ENCODE measurements at places on chromosomes 1 and 21.

DNA sequence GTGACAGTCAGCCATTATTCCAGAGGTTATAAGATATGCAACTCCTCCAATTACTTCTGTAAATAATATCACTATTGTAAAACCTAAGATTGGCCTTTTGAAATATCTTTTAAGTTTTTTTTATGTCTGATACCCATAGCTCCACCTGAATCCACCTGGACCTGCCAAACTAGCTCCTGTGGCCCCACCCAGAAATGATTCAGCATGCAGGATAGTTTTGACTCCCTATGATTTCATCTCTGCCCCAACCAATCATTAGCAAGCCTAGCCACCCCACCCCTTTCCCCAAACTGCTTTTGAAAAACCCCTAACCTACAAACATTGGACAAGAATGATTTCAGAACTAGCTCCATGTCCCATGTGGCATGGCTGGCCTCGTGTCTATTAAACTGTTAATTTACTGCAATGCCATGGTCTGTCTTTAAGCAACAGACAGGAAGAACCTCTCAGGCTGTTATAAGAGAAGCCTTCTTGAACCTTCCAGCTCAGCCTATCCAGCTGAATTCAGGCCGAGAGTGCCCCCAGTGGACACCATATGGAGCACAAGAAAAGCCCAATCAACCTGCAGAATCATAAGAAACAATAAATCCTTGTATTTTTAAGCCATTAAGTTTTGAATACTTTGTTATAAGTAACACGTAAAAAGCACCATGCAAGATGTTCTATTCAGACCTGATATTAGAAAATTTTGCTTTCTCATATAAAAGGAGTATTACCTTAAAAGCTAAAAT, 263.0 kb upstream of the ZRANB2 start:
- no peak for DNase-seq

DNA sequence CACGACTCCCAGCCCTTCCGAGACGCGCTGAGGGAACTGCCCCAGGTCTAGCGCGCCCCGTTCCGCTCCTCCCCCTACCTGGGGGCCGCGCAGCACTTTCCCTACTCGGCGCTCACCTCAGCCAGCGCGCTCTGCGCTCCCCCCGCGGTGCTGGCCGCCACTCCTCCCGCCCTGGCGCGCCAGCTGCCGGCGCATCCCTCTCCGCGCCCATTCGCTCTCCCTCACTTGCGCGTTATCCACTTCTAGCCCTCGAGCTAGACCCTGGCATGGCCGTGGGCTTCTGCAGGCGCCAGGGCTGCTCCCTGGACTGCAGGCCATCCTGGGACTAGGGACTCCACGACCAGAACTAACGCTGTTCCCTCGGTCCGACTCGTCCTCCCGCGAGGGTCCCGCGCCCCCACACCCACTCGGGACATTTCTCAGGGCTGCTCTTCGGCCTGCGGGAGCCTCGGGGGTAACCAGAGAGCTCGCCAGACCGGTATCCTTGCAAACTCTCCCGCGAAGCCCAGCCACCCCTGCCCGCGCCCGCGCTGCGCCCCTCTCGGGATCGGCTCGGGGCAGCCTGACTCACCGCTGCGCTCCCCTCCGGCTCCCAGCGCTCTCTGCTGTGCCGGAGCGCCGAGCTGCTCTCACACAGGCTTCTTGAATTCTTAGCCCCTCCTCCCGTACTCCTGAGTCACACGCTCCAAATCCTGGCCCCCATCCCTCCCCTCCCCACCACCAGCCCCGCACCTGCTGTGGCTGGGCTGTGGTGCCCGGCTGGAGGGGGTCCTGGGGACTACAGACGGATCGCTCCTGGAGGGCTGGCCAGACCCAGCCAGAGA, at the start of gene NGF:
Gene NGF, minus strand, starts transcription at position 617 of the 824 bp plus-strand sequence. CDS start 51,454 bp downstream, outside the sequence.
- no peak for DNase-seq

GRCh38 chr1:62228883-62229187, 34.2 kb downstream of the L1TD1 start:
- no peak for DNase-seq

DNA sequence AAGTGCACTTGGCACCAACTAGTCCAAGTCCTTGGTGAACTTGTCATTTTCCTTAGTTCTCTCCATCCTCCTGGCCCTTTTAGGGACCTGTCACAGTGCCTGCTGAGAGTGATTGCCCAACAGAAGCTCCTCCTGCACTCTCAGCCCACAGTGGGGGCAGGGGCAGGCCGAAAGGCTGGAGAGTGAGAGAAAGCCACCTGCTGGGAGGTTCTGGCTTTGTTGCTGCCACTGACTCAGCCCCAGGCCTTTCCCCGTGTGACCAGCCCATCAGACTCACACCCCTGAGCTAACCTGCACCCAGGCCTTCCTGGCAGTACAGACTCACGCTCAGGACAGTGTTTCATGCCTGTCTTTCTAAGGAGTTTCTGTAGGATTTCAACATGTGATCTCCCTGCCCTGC, 17.1 kb upstream of the PROK1 start:
- no peak for DNase-seq

GRCh38 chr1:245800901-245801605, 646.3 kb downstream of the KIF26B start:
- no peak for DNase-seq

- no peak for DNase-seq
Measured at GRCh38 chr1:54329312-54330003, 76.7 kb downstream of the SSBP3 start.

- no peak for DNase-seq
Measured at GRCh38 chr1:220382994-220383393, 110.7 kb upstream of the RAB3GAP2 start.

DNA sequence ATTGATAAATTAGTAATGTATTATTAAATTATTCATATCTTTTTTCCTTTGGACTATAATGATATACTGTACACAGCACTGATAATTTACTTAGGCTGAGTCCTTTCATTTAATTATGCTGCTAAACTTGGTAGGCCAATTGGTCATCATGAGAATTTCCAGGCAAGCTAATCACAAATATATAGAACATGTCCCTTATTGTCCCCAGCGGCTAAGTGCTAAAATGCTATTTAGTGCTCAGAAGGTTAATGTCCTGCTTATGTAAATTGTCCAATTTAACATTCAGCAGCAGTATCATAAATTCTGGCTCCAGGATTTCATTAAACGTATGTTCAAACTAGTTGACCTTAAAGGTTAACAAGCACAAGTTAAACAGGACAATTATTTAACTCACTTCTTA, 30.0 kb upstream of the RRP15 start:
- DNase-seq, result no peak

- DNase-seq, result no peak
Measured at GRCh38 chr1:81547912-81548303, 252.8 kb upstream of the ADGRL2 start.

DNA sequence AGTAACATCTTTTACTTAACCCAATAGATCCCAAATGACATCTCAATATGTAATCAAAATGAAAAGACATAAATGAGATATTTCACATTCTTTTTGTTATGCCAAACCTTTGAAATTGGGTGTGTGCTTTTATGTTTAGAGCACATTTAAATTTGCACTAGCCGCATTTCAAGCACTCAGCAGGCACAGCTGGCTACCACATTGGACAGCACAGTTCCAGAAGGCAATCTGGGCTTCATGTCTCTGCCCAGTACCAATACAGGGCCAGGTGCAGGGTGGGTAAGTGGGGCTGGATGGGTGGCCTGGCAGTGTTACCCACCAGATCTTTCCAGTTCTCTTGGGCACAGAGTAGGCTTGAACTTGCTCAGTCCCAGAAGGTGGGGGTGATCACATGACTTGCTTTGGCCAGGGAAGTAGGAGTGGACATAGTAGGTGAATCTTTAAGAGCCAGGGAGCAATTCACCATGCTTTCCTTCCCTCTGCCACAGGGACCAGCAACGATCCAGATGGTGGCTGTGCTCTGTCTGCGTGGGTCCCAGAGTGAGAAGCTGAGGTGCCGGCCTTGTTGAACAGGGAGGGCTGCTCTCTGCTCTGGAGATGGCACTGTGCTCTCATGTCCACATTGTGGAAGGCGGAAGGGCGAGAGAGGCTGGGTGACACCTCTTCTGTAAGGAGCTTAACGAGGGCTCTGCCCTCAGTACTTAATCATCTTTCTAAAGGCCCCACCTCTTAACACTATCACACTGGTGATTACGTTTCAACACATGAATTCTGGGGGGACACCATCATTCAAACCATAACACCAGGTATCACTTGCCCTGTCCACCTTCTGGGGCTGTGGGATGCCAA, 261.4 kb downstream of the GRIK3 start:
- DNase-seq, result no peak
